Uterine smooth muscle cell (primary cell): ENCODE measurements at places on chromosomes 6 and 20. TPM values are rescaled to one million over a fixed set of nuclear protein-coding genes. Genes with fewer than 3 reads are reported as not detected.

PTGIS gene
- 22.4 and 58.2 TPM in 2 replicates for total RNA-seq

CRIP3 gene
- total RNA-seq, result not detected in 2 replicates

GTF3C6 gene
- total RNA-seq, result 74.4 and 102 TPM in 2 replicates

ZC3H12D gene
- 0.11 and 0.37 TPM in 2 replicates for total RNA-seq

RBPJL gene
- total RNA-seq, result not detected in 2 replicates

PPP1R3G gene
- 2.8 and 2.9 TPM in 2 replicates for total RNA-seq

EYS gene
- 0.11 TPM in 1 of 2 replicates, not detected in the other for total RNA-seq

FOXS1 gene
- 0.12 TPM in 1 of 2 replicates, not detected in the other for total RNA-seq

GNAS-AS1 gene
- total RNA-seq, result 0.87 and 1.00 TPM in 2 replicates

ECI2 gene
- total RNA-seq, result 113 and 223 TPM in 2 replicates

RCAN2 gene
- 0.77 and 1.5 TPM in 2 replicates for total RNA-seq

SCUBE3 gene
- total RNA-seq, result 21.1 and 58.5 TPM in 2 replicates

HLA-DRA gene
- not detected in 2 replicates for total RNA-seq

FAM210B gene
- 20.7 and 36.9 TPM in 2 replicates for total RNA-seq

HCRTR2 gene
- not detected in 2 replicates for total RNA-seq

EDN3 gene
- not detected in 2 replicates for total RNA-seq

BPIFB3 gene
- not detected in 2 replicates for total RNA-seq

ITPA gene
- total RNA-seq, result 35.9 and 39.1 TPM in 2 replicates

DEFB124 gene
- not detected in 2 replicates for total RNA-seq

ZNF391 gene
- total RNA-seq, result 1.7 and 3.0 TPM in 2 replicates

WFDC2 gene
- total RNA-seq, result not detected in 2 replicates

FAM50B gene
- 7.6 and 9.5 TPM in 2 replicates for total RNA-seq

PEX3 gene
- 17.9 and 19.4 TPM in 2 replicates for total RNA-seq

C20orf144 gene
- total RNA-seq, result under 0.01 and 0.11 TPM in 2 replicates

MCHR2 gene
- not detected in 2 replicates for total RNA-seq

EPPIN gene
- not detected in 2 replicates for total RNA-seq

HLA-DQB2 gene
- not detected in 2 replicates for total RNA-seq

NKAPL gene
- total RNA-seq, result 1.00 and 1.9 TPM in 2 replicates

THBD gene
- 18.5 and 54.1 TPM in 2 replicates for total RNA-seq

BNIP5 gene
- total RNA-seq, result not detected in 2 replicates

IL17F gene
- total RNA-seq, result not detected in 2 replicates

SFTA2 gene
- total RNA-seq, result not detected in 2 replicates

PLA2G7 gene
- not detected in 2 replicates for total RNA-seq

CLIC5 gene
- total RNA-seq, result not detected in 2 replicates

MRPL18 gene
- 62.9 and 96.7 TPM in 2 replicates for total RNA-seq

SNAP25 gene
- 0.25 and 0.44 TPM in 2 replicates for total RNA-seq

ACAT2 gene
- total RNA-seq, result 144 and 145 TPM in 2 replicates

SYTL3 gene
- total RNA-seq, result 2.2 and 2.8 TPM in 2 replicates

SLC17A2 gene
- total RNA-seq, result not detected in 2 replicates

DEFB132 gene
- total RNA-seq, result not detected in 2 replicates

DOK5 gene
- total RNA-seq, result 14.6 and 15.6 TPM in 2 replicates

MICB gene
- total RNA-seq, result 11.6 and 21.9 TPM in 2 replicates

OSTM1 gene
- 40.7 and 56.1 TPM in 2 replicates for total RNA-seq

ESF1 gene
- total RNA-seq, result 25.2 and 25.7 TPM in 2 replicates

KCNK16 gene
- total RNA-seq, result not detected in 2 replicates
